ENCODE measurements at places on chromosomes 3 and 15.

- DNase-seq, result no peak
Observed at GRCh38 chr15:101447168-101447533, 42.4 kb downstream of the PCSK6 start.

- no peak for DNase-seq
Observed at GRCh38 chr3:132279030-132279429, 38.2 kb upstream of the ACP3 start.

- DNase-seq, result no peak
Observed at GRCh38 chr3:31218082-31218481, 314.6 kb upstream of the STT3B start.

- no peak for DNase-seq
Observed at GRCh38 chr15:85646538-85647091, 148.1 kb downstream of the KLHL25 start.

- no peak for DNase-seq
Observed at GRCh38 chr3:52471371-52472238, 16.2 kb downstream of the NISCH start.

- peak; percentile 57 for DNase-seq
Observed at GRCh38 chr3:131543714-131544113, 40.9 kb upstream of the MRPL3 start.

- peak; percentile 99 for DNase-seq
Observed at GRCh38 chr15:92803852-92804609, 96.1 kb upstream of the CHD2 start.

DNA sequence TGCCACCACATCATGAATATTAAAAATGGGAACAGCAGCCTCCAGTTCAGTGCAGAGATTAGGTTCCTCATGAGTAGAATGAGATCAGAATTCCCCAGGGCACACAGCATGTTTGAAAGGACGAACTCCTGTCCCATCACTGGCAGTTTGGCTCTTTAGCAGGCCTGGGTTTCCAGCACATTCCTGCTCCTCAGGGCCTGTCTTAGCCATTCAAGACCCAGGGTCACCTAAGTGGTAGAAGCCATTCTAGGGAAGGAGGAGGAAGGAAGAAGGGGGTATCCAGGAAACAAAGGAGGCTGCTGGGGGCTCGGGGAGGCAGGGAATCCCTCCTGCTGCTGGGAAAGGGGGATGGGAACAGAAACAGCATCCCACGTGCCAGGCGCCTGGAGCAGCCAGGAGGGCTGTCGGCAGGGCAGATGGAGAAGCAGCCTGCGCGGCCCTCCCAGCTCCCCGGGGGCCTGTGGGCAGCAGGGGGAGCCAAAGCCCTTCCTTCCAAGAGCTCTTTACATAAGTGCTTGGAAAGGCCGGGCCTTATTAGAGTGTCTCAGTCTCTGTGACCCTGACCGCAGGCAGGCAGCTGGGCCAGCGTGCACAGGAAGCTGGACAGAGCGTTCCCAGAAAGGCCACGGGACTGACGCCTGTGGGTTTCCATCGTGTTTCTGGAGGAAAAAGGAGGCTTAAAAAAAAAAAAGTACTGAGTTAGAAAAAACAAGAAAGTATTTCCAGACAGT lies 24.7 kb downstream of the LOXL1 start:
- peak; percentile 93 for DNase-seq

DNA sequence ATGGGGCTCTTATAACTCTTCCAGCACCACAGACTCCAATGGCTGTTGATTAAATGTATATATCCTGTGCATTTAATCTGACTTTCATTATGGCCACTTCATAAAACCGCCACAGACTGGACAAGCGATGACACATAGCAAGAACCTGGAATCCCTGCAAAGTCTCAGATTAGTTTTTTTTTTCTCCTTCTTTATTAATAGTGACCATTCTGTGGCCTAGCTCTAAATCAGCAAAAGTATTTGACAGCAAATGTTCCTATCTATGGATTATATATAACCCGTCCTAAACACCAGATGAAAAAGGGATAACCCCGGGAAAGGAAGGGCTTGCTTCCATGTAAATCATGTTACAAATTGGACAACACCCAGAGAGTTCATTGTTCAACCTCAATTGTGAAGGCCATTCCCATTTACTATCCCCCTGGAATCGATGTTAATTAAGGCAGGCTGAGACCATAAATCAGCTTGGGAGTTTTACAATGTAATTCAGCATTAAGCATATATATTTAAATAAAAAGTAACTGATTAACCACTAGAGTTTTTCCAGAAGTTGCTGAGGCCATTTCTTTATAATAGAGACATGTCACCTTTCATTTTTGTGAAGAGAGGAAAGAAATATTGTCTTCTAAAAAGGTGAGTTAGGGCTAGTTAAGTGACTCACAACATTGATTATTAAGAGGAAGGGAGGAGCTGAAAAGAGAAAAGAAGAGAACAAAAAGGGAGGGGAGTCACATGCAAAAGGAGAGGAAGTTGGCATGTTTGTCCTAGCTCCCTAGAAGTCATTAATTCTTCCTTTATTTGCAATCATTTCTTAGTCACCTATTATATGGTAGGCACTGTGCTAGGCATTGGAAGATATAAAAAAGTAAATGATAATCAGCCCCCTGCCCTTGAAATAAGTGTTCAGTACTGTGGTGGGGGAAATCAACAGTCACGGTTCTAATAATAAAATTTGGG lies 26.2 kb downstream of the ALDH1A2 start:
- no peak for DNase-seq

DNA sequence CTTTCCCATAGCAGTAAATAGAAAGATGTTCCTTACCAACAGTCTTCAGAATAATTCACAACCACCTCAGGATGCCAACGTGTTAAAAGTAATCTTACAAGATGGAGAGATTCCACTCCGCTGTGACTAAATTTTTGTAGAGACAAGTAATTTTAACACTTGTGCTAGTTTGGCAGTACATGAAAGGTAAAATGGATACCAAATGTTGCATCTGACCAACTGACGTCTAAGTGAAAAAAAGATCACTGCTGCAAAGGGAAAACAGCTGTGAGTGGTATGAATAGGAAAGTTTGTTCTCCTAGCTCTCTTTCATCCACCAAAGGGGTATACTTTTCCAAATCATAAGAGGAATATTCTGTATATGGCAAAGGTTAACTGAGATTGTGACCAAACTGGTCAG lies 2.6 kb downstream of the SPG21 start:
- DNase-seq, result no peak

DNA sequence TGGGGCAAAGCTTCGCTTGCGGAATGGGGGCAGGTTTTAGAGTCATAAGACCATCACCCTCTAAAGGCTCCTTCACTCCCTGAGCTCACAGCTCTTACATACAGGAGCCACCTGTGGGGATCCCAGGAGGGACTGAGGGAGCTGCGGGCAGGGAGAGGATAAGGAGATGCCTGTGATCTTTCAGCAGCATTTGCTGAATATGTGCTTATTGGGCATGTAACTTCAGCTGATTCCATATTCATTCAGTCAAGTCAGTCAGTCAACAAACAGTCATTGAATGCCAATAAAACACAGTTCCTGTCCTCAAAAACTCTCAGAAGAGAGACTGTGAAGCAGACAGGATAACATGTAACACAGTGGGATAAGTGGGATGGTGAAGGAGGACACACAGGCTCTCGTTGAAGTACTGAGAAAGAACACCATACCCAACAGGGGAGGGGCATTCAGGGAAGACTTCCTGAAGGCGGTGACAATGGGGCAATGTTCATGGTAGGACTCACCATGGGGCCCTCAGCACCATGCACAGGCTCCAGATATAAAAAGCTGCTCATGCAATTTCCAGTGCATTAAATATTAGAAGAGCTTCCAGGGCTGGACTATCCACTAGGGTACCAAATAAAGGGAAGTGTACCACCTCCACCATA lies 240.9 kb downstream of the UACA start:
- DNase-seq, result no peak

DNA sequence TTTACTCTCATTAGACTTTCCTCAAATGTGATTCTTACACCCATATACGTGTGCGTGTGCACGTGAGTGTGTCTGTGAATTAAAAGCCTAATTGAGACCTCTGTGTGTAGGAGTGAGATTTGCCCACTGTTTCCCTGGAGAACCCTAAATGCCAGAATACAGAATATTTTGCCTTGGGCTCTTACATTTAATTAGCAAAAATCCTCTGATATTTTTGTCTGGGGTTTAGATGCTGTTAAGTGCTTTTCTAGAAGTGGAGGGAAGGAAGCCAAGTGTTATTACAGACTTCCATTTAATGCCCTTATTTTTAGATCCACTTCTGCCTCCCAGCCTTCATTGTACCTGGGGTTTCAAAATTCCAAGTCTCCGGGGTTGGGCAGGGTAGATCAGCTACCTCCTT lies 17.8 kb downstream of the ZNF35 start:
- no peak for DNase-seq

- DNase-seq, result no peak
Observed at GRCh38 chr15:73781038-73781925, 28.1 kb upstream of the INSYN1 start.

GRCh38 chr15:73268457-73268856 lies 100.3 kb downstream of the HCN4 start:
- no peak for DNase-seq

- no peak for DNase-seq
Observed at GRCh38 chr3:40437889-40438288, 19.2 kb upstream of the RPL14 start.

GRCh38 chr3:123335007-123335670 lies 113.8 kb downstream of the ADCY5 start:
- no peak for DNase-seq

DNA sequence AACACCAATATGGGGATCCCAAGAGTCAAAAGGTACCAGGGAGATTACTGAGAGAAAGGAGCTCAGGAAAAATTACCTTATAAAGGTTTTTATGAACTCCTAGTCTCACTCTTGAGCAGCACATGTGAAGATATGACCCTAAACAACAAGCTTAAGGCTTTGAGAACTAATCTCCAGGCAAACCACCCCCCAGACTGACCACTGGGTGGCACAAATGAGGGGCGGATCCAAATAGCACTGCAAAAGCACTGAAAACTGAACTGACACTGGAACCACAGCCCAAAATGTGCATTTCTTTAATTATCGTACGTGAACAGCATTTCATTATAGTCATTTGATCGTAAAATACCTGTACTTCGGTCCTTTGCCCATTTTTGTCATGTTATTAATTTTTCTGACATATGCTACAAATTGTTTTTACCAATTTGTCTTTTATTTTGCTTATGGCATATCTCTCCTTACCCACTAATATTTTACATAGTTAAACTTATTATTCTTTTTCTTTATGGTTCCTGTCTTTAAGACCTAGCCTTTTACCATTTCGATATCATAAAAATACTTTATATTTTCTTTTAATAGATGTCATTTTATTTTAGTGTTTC lies 31.5 kb upstream of the TFDP2 start:
- peak; percentile 1 for DNase-seq

DNA sequence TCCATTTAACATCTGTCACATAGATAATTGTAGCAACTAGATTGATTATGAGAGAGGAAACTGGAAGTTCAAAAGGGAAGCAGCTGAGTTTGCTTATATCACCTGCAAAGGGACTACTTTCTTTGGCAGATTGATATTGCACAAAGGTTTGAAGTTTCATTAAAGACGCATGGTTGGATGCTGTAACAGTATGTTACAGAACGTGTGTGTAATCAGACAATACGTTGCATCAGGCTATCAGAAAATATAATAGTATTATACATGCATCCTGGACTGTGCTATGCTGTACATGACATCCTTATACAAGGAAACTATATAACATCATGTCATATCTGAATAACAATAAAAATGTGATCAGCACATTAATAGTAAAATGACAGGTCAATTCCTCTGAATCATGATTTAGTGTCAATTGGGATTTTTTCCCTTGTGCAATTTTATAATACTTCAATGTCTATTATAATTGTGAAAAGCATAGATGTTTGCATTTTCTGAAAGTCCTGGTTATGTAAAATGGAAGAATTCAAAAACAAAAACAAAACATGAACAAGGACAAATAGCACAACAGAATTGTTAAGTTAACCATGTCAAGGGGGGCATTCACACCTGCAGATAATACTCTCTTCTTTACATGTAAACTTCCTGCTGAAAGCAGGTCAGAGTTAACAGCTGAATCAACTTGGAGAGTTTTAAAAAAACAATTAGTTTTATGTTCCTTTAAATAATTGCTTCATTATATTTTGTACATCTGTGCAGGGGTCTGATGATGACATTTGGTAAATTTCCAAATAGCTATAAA lies 283.2 kb upstream of the KCNH8 start:
- no peak for DNase-seq

- no peak for DNase-seq
Observed at GRCh38 chr3:107085261-107085660, 292.0 kb upstream of the CCDC54 start.

GRCh38 chr3:156787926-156788663 lies 38.1 kb upstream of the LEKR1 start:
- DNase-seq, result peak; percentile 72

DNA sequence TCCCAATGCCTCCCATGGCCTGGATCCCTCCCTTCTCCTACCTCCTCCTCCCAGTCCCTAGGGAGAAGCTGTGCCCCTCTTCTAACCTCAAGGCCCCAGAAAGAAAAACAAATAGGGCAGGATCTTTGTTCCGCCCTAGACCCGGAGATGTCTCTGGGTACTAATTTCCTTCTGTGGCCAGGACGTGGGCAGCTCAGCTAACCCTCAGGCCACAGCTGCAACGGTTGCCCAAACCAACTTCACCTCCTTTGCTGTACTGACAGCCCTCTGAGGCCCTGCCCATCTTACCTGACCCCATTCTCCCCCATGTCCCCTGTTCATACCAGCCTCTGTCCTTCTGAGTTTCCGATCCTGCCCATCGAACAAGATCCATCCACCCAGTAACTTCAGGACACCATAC lies 70.7 kb downstream of the SRGAP3 start:
- DNase-seq, result no peak

Measured in AG09319 (cell line).